ENCODE measurements at places on chromosomes 7 and 10.

GRCh38 chr10:29790207-29790606 is 155.4 kb upstream of the SVIL start:
- DNase-seq = no peak

DNA sequence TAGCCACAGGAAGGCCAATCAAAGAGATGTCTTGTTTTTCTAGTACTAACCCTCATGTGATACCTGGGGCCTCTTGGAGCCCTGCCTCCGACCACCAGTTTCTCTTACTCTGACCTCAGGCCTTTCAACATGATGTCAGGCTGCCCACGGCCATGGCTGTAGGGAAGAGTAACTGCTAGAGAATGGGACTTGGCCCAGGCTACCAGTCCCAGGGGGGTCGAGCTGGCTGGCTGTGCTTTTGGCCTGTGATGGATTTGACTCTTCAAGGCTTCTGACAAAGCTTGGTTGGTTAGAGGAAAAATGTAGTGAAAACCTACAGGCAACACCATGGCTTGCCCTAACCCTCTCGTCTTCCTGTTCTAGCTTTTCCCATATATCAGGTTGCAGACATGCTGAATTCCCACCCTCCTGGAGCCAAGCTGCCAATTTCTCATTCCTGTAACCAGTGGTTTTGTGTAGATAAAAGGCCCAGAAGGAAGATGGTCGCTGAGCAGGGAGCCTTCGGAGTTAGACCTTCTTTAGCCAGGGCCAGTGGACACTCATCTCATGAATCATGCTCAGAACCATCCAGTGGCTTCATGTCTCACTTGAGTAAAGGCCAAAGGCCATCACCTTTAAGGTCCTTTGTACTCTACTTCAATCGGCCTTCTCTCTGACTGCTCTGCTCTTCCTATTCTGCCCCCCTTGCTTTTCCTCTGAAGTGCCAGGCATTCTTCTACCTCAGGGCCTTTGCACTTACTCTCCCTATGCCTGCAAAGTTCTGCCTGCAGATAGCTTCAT is 19.7 kb downstream of the SUFU start:
- no peak for DNase-seq

DNA sequence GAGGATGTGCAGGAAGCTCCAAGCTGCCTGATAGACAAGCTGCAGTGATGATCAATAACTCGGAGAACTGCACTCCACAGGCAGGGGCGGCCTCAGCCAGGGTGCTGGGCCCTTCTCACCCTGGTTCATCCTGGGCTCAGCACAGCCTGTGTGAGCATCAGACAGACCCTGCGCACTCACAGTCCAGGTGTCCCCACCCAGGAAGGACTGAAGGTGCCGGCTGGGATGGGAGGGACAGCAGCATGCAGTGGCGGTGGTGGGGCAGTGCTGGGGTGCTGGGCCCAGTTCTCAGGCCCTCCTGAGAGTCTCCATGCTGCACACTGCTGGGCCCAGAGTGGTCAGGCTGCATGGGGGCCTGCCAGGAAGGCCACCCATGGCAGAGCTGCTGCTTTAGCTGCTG is 74.1 kb downstream of the ITIH5 start:
- DNase-seq = no peak

DNA sequence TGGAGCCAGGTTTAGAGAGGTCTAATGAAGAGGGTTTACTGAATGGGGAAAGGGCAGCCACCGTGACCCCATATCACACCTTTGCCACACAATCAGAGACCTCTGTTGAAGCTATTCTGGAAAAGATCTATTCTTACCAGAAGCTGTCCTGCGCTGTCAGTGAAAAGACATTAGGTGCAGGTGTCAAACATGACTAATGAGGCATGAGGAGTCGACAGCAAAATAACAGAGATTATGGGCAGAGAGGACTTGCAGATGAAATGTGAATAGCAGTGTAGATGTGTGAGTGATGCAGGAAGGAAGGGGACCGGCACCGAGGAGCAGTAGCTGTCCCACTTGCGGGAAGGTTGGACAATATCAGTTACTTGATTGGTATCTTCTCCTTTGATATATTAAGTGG is 627.7 kb upstream of the GALNT17 start:
- DNase-seq = no peak

DNA sequence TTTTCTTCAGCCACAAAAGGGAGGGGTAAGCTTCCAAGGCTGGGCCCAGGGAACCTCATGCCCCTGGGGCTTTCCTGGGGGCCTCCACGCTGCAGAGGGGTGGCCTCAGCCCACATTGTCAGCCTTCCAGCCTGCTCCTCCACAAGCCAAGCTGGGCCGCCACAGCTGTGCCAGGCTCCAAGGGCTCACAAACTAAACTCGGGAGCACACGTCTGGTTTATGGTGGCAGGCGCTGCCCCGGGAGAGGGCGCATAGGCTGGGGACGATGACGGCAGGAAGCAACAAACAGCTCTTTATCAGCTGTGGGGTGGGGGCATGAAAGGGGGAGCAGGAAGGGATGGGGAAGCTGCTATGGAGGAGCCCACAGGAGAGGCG is 6.3 kb upstream of the CDH23 start:
- no peak for DNase-seq

DNA sequence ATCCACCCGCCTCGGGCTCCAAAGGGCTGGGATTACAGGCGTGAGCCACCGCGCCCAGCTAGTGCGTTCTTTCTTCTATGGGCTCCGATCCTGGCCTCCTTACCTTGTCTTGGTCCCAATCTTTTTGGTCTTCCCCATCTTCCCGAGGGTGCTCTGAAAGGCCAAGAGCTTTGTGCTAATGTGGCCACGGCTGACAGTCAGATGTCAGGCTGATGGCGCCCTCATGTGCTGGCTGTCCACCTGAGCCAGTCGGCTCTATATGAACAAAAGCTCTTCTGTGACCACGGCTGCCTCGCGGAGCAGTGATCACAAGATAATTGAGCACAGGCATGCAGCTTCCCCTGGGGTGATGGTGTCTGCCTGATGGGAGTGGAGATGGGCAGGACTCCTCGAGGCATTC is 11.0 kb upstream of the AHCYL2 start:
- no peak for DNase-seq

DNA sequence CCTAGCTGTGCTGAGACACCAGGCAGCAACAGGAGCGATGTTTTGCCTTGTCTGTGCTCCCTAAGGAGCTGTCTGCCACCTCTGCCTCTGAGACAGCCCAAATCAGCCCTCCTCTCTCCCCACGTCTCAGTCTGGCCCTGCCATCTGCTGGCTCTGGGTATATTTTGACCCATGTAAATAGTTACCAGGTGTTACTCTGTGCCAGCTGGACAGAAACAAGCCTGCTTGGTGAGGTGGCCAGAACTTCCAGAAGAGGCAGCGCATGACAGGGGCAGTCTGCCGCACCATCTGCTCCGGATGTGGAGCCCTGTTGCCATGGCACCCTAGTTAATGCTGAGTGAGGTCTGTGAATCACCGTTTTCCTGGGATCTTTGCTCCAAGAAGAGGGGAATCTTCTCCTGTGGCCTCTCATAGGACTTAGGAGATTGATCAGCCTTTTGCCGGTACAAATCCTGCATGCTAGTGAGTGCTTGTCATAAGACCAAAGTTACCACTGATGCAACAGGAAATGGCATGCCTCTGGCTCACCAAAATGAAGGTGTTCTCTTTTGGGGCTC is 31.8 kb downstream of the GSTO2 start:
- DNase-seq = no peak

DNA sequence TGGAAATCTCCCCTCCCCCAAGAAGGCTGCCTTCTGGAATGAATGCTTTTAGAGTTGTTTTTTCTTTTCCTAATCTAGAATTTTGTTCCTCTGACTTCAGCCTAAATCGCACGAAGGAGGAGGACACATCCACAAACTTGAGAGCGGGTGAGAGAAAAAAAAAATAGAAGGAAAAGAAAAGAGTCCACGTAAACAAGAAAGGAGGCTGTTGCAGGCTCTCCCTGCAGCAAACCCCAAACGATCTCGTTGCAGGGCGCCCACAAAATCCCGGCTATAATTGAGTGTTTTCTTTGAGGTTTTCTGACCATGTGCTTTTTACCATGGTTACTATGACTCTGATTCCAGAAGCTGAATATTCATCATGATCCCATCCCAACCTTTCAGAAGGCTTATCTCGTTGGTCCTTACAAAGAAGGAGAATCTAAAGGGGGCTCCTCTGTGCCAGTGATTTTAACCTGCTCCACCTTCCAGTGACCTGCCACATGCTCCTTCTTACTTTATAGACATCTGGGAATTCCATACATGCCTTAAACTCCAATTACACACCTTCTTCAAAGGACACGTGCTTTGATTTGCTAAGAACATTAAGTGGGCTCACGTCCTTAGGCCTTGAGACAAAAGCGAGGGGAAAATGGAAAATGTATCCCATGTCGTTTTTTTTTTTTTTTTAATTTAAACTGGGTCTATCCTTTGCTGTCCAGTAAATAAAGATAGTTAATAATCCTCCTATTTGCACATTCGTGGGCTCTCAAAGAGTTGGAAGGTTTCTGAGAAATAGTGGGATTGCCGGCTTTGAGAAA is 5.8 kb downstream of the TWIST1 start:
- DNase-seq = no peak

- DNase-seq = no peak
Observed at GRCh38 chr10:27944005-27944404, 54.9 kb downstream of the ODAD2 start.
